Right lung (tissue), 10 donors: ENCODE measurements at places on chromosomes 3 and 15. TPM values are rescaled to one million over a fixed set of nuclear protein-coding genes. Genes with fewer than 3 reads are reported as not detected.

DNA sequence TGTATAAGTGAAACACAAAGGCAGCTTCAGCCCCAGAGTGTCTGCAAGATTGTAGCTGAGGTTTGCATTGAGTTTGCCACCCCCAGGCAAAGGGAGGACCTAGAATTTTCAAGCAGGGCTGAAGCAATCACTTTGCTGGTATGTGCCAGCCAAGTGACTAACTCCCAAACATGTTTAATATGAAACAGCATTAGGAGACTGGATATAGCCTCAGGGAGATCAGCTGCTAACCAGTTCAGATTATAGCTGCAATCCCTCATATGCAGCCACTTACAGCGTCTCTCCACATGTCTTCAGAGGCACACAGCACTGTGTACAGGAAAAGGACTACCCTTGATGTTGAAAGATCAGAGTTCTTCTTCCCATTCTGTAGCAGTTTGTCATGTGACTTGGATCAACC, 38.4 kb upstream of the PPP2R3A start:
- no peak for DNase-seq

GRCh38 chr3:129602309-129602708, 4.2 kb downstream of the PLXND1 start:
- DNase-seq, result no peak

DNA sequence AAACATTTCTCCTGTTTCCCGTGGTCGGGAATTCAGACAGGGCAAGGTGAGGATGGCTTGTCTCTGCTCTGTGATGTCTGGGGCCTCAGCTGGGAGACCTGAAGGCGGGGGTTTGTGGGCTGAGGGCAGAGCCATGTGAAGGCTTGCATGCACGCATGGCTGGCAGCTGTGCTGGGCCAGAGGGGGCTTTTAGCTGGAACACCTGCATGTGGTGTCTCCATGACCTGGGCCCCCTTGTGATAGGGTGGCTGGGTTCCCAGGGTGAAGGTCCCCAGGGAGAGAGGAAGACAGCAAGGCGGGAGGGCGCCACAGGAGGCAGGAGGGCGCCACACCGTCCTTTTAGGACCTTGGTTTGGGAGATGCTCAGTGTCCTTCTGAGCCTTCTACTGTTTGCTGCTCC, 101.6 kb upstream of the PRR23E start:
- DNase-seq, result no peak

DNA sequence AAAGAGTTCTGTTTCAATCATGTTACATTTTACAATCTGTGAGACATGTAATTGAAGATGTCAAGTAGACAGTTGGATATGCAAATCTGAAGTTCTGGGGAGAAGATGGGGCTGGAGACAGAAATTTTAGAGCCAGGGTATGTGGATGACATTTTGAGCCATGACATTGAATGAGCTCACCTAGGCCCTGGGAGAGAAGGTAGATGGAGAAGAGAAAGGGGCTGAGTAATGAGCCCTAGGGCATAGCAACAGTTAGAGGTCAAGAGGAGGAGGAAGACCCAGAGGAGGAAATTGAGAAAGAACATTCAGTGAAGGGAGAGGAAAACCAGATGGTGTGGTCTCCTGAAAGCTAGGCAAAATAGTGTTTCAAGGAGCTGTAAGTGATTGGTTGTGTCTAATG, 15.3 kb downstream of the TMEM266 start:
- no peak for DNase-seq

DNA sequence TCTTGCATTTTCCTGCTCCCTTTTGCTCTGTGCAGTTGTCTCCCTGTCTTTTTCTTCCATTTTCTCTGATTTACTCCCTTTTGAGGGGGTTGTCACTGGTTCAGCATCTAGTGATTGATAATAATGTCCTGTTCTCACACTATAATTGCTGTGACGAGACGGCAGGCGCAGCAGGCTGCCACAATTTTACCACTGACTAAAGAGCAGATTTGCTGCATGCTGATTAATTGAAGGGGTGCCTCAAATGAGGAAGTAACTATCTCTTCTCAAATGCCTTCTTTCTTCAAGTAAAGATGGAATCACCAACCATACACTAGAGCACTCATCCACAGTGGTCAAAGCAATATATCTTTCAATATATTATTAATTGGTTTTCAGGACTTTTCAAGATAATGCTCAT, 219.3 kb downstream of the CBLB start:
- no peak for DNase-seq

- DNase-seq, result no peak
Observed at GRCh38 chr15:67359431-67360079, 105.0 kb downstream of the IQCH start.

OR5K2 gene
- polyA plus RNA-seq, result 0.78 TPM

ZNF501 gene
- polyA plus RNA-seq, result 7.0 TPM

SLC6A20 gene
- polyA plus RNA-seq, result 1.4 TPM
